ENCODE measurements at places on chromosomes 7 and 10.

- DNase-seq, result no peak
Observed at GRCh38 chr7:127959770-127960169, 71.5 kb downstream of the LRRC4 start.

- no peak for DNase-seq
Observed at GRCh38 chr10:131677671-131678070, 223.1 kb upstream of the PPP2R2D start.

DNA sequence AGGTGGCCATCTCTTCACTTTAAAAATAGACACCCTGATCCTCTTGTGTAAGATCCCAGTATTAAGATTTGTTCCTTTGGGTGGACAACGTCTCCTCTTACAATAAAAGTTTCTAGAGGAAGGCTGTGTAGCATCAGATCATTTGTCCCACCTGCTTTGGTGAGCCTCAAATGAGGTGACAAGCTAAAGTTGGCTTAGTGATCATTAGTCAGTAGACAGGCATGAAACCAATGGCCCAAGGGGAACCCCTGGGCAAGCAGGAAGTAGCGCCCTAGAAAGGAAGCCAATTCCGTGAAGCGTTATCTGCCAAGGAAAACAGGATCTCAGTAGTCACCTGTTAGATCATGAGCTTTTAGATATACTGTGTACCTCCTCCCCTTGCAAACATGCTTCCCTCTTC lies 66.8 kb downstream of the PCGF5 start:
- DNase-seq, result no peak

DNA sequence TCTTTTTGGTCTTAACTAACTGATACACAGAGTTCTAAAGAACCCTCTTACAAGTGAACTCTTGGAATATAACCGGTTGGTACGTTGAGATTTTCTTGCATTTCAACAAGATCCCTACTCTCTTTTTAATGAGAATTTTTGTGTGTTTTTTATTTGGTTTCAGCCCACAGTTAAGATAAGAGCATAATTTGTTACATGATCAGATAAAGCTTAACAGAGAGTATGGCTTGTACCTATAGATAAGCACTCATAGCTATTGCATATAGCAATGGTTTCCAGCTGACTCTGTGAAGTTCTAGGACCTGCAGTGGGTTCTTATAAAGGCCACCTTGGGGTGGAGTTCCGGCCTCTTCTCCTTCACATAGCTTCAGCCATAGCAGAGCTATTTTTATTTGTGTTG lies 143.3 kb downstream of the SNX10 start:
- DNase-seq, result no peak

DNA sequence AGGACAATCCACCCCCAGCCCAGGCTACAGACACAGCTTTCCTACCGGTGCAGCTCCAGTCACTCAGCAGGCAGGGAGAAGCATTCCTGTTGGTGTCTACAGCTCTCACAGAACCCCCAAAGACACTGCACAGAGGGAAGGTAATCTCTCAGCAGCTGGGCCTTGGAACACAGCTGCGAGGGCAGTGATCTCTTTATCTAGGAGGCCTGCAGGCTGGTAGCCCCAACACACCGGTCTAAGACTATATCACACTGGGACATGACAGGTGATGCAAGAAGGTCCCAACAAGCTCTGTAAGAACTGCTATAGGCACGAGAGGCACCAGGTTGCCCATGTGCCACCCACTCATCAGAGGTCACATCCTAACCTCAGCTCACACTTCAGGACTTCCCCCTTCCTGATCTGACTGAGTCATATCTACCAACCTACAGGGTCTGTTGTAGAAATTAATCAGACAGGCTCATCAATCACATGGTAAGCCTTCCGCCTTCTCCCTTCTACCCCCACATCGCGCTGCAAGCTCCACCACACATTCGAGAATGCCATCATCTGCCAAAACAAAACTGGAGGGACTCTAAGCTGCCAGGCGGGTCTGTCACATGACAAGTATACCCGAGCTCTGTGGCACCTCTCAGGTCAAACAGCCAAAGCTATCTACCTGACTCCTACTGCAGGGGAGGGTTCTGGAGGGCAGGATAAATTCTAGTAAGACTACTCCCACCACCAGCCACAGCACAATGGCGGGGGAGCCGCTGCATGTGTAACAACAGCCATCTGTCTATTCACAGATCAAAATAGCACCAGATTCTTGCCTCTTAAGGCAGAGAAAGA lies 26.1 kb downstream of the FAM53B start:
- peak; percentile 71 for DNase-seq

- DNase-seq, result no peak
Observed at GRCh38 chr10:47252093-47252780, 47.8 kb upstream of the GDF10 start.

GRCh38 chr10:42753126-42753506 lies 29.5 kb upstream of the BMS1 start:
- DNase-seq, result peak; percentile 81

DNA sequence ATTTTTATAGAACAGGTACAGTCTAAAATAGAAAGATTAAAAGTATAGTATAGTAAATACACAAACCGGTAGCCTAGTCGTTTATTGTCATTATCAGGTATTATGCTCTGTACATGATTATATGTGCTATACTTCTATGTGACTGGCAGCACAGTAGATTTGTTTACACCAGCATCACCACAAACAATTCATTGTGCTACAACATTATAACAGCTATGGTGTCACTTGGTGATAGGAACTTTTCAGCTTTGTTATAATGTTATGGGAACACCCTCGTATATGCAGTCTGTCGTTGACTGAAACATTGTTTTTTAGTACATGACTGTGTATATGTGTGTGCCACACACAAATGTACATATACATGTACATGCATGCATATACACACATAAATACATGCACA lies 19.1 kb downstream of the ZNF365 start:
- DNase-seq, result no peak

DNA sequence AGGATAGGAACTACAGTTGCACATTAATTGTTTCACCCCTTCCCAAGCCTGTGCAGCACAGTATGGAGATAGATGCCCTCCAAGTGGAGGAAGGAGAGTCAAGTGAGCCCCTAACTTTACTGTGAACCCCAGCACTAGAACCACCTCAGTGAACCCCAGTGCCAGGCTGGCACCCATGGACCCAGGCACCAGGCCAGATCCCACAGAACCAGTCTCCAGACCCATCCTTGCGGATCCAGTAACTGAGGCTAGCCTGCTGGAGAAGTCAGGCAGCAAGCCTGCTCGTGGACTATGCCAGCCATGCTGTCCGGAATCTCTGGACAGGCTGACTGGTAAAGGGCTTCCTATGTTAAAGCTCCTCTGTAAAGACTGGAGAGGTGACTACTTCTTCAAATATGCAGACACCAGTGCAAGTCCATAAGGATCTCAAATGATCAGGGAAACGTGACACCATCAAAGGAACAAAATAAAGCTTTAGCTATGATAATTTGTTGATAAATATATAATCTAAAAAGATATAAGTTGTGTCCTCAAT lies 27.7 kb downstream of the SHOC2 start:
- no peak for DNase-seq
